ENCODE measurements at places on chromosomes 11 and 22.
A peak's percentile ranks its signal among the peaks of the same experiment; 100 is the strongest.

GRCh38 chr22:43823911-43824665 is 12.0 kb upstream of the EFCAB6 start:
- no peaks in the 10 kb centered on the region for H3K27me3 ChIP-seq
- H3K27ac ChIP-seq = peak overlapping the region; percentile 71
- H3K4me1 ChIP-seq = peaks cover 57% of the 10 kb centered on the region
- no peak overlapping the region for H3K4me3 ChIP-seq

- H3K27me3 ChIP-seq = no peaks in the 10 kb centered on the region
- H3K4me3 ChIP-seq = no peak overlapping the region
- no peaks in the 10 kb centered on the region for H3K36me3 ChIP-seq
- H3K4me1 ChIP-seq = no peaks in the 10 kb centered on the region
- H3K27ac ChIP-seq = no peak overlapping the region
- DNase-seq = no peak
Measured at GRCh38 chr11:83118814-83119213, 38.1 kb upstream of the PCF11 start.

DNA sequence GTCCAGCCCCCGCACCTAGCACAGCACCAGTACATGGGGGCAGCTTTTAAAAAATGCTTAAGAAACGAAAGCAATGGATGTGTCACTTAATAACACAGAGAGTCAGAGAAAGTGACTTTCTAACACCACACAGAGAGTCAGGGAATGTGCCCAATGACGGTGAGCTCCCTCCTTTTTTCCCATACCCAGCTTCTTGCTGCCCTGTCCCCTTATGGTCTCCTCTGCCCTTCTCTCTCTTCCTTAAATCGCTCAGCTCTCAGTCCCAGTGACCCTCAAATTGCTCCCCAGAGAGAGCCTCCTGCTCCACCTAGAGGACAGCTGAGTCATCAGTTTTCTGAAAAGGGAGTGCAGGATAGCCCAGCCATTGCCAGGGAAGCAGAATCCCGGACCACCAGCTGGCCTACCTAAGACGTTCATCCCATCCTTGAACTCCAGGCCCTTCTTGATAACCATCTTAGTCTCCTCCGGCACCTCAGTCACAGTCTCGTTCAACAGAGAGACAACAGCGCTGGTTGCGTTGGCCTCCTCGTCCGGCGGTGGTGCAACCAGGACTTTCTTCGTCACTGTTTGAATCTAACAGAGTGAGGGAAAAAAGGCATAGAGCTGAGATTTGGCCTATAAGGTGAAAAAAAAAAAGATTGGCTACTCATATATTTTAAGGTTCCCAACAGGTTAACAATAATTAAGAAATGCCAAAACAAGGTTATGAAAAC is 113.5 kb downstream of the SLC1A2 start:
- H3K27me3 ChIP-seq = no peaks in the 10 kb centered on the region
- no peaks in the 10 kb centered on the region for H3K36me3 ChIP-seq
- H3K27ac ChIP-seq = no peak overlapping the region

- H3K36me3 ChIP-seq = peaks cover 11% of the 10 kb centered on the region
- H3K27me3 ChIP-seq = no peaks in the 10 kb centered on the region
- DNase-seq = no peak
Measured at GRCh38 chr11:11279956-11280689, 72.9 kb downstream of the CSNK2A3 start.

All from WTC11 (cell line).